Smooth muscle cell of the brain vasculature (primary cell): ENCODE measurements at places on chromosomes 16 and 17.
A peak's percentile ranks its signal among the peaks of the same experiment; 100 is the strongest.

DNA sequence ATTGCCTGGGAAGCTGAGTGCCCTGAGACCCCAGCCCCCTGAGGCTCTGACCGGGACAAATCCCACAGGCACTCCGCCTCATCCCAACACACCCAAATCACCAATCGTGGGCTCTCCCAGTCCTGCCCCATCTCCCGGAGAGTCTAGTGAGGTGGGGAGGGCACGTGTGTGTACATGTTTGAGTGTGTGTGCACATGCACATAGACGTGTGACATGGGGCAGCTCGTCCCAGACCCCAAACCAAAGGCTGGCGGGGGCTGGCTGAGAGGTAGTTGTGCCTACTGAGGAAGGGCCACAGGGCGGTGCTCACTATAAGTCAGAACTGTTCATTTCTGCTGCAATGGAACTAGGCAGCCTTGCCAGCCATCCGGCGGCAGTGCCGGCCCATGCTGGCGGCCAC, 8.6 kb downstream of the SNAI3 start:
- DNase-seq = no peak

DNA sequence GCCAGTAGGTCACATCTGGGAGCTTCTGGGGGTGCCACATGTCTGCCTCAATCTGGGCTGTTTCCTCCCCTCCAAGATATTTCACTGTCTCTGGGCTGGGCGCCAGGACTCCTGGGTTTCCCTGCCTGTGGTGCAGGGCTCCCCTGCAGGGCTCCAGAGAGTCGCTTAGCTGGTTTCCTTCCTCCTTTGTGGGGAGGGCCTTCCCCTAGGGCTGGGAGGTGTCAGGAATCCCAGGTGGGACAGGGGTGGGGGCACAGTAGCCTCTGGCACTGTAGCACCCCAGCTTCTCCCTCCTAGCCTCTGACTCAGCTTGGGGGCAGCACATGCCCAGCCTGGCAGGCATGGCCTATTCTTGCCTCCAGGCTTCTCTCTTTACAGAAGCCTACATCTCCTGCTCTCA, 2.6 kb downstream of the RARA start:
- DNase-seq = no peak

DNA sequence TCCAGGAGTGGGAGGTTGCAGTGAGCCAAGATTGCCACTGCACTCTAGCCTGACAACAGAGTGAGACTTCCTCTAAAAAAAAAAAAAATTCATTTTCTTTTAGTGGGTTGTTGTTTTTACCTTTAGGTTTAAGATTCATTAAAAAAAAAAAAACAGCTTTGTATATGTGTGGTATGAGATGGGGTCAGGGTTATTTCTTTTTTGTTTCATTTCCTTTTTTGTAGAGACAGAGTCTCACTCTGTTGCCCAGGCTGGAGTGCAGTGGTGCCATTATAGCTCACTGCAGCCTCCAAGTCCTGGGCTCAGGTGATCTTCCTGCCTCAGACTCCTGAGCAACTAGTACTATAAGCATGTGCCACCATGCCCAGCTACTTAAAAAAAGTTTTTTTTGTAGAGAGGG, 47.0 kb downstream of the BCAS3 start:
- no peak for DNase-seq

- no peak for DNase-seq
Observed at GRCh38 chr16:11806721-11807120, 9.7 kb upstream of the ZC3H7A start.

DNA sequence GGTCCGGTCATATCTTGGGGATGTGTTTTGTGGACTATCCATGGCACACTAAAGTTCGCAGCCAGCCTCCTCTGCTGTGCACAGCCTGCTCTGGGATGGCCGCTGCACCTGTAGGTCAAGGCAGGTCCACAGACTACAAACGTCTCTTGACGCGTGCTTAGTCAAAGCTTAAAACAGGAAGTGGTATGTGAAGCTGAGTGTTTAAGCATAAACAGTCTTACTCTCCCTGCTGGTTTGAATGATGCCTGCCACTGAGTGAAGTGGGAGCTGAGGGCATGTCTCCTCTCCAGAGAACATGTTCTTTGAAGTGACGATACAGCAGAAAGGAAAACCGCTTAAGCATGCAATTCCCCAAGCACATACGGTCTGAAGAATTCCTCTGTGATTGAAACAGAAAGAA, 365.6 kb downstream of the SLC39A11 start:
- no peak for DNase-seq

DNA sequence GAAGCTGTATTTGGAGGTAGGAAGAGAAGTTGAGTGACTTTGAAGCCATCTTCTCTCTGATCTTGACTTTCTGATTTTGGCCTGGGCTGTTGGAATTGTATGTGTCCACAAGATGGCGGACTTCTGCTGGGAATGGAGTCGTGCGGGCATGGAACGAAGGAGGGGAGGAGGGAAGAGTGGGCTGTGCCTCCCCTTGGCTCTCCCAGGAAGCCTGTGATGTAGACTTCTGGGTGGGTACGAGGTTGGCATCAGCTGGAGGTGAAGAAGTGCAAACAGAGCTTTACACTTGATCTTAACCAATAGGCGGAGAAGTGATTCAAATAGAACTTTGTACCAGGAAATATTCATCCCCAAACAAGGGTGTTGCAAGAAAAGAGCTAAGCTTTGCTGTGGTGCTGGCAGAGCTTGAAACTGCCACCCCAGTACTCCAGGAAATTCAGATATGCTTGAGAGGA, 7.4 kb upstream of the TMEM220 start:
- no peak for DNase-seq

- no peak for DNase-seq
Observed at GRCh38 chr17:47301831-47302230, 21.9 kb upstream of the EFCAB13 start.

DNA sequence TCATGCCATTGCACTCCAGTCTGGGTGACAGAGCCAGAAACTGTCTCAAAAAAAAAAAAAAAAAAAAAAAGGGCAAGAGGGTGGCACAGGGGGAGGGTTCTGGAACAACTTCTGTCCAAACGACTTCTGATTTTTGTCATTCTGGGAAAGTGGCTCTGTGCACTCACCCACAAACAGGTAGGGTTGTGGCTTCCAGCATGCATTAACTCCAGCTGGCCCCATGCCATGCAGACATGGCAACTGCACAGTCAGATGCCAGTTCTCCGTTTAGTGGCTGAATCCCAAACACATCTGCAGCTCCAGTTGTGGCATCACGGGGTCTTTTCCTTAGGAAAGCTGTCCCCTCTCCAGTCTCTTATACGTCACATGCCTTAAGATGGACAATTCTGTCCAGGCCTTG, 30.3 kb downstream of the B4GALNT2 start:
- DNase-seq = no peak

DNA sequence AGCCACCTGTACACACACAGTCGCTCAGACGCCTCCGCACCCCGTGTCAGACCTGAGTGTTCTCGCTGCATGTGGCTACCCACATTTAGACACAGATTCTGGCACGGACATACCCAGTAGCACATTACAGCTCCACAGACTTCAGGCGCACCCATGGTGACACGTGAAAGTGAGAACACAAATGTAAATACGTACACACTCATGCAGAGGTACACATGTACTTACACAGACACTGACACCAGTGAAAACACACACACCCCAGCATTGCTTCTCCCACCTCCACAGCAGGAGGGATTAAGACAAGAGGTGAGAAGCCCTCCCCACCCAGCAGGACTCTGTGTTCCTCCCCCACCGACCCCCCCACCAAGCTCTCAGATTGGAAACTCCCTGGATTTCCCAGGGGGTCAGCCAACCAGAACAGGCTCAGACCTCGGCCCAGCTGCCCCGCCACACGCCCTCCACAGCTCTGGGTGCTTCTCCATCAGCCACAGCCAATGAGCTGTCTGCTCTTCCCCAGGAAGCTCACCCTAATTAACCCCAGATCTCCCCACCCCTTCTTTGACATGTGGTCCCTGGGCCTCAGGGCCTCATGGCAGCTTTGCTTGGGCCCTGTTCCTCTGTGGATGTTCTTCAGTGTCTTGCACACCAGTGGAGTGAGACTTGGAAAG, 5.3 kb upstream of the FOXN1 start:
- DNase-seq = no peak

DNA sequence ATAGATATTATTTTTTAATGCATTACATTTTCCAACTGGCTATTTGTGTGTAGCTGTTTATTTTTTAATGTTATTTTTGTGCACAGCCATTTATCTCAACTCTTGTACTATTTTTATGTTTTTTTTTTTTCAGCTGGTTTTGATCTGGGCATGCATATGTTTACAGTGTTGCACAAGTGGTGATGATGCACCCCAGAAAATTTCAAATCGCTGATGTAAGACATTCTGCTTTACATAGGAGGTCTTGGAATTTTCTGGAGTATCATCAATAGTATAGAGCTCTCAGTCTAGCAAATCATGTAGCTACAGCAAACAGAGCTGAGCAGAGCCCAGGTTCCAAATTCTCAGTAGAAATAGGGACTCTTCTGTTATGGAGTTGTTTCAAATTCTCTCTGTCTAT, 30.2 kb downstream of the CACNG5 start:
- DNase-seq = no peak

DNA sequence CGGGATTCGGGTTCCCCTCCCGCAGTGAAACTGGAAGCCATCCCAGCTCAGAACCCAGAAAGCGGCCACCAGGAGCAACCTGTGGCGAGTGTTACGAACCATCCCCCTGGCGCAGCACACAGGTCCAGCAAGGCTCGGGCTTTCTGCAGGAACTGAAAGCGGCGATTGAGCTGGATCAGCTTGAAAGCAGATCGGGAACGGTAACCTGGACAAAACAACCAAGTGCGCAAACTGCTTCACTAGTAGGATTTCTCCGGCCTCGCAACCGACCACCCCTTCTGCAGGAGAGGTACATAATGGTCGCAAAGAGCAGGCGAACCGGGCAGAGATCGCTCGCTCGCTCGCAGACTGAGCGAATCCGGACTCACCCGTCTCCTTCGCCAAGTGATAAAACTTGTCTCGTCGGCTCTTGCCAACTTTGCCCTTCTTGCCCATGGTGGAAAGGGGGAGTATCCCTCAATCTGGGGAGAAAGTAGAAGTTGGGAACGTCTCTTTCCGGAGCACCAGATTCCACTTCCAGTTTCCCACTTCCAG, 696 bp upstream of the PSMC5 start:
- no peak for DNase-seq

GRCh38 chr17:62929320-62929719, 36.7 kb upstream of the TANC2 start:
- DNase-seq = no peak

- no peak for DNase-seq
Observed at GRCh38 chr17:77465358-77466041, 324.7 kb downstream of the SEC14L1 start.

DNA sequence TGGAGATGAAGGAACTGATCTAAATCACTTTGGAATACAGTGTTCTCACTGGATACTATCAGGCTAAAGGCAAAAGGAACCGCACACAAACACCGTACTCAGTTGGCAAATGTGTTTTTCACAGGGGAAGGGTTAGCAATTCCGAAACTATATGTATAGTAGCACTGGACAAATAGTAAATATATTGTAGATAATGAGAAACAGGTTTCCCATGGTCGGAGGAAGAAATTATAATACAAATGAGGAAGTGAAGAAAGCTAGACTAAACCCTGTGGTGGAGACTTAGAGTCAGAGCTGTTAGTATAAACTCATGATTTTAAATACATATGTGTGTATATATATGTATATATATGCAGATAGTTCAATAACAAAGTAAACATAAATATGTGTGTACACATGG, 414.1 kb upstream of the SALL1 start:
- DNase-seq = no peak

DNA sequence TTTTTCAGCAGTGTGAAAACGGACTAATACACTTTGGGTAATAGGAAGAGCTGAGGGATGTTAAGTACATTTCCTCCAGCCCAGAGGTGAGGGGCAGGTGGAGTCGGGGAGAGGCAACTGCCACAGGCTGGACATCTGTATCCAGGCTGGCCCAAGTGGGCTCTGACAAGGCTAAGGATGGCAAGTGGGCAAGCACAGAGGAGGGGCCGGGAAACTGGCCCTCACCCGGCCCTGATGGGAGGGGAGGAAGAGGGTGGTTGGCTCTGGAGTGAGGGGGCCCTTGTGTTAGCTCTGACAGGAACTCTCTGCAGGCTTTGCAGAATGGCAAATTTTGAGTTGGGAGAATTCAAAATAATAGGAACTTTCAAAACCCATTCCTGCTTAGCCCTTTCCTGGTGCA, 251.0 kb upstream of the TNRC6C start:
- no peak for DNase-seq

DNA sequence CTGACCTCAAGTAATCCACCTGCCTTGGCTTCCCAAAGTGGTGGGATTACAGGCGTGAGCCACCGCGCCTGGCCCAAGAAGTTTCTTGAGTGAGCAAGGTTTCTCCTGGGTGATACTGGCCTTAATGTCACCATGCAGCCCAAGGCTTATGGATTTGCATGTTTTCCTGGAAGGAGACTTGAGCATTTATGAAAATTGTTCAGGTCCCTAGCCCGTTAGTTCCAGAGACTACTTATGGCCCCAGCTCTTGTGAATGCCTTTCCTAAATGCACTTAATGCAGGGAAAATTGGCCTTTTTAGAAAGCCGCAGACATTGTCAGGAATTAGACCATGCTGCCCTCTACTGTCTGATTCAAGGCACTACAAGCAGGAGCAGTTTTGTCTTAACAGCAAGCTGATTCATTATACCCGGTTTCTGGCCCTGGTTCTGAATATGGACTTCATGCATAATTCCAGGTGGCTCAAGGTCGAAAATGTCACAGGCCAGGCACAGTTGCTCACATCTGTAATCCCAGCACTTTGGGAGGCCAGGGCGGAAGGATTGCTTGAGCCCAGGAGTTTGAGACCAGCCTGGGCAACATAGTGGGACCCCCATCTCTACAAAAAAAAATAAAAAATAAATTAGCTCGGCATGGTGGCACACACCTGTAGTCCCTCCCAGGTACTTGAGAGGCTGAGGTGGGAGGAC, 91.3 kb downstream of the SNX29 start:
- DNase-seq = peak; percentile 63

- no peak for DNase-seq
Observed at GRCh38 chr17:74408262-74408661, 23.6 kb upstream of the GPRC5C start.

GRCh38 chr17:8151641-8152111, 528 bp downstream of the PER1 start:
- no peak for DNase-seq

DNA sequence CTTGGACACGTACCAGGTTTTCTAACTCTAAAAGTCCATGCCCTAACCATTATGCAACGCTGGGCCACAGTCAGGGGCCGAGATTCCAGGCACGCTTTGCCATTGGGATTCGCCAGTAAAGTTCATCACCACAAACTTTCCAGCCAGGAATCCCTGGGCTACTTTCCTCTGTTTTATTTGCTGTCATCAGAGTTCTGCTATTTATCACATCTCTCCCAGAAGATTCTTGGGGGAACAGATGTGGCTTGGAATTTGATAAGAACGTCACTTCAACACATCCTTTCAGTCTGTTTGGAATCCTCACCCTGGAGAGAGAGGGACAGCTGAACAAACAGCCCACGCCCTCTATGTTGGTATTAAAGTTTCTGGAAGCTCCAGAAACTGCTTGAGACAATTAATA, 109.6 kb upstream of the CACNG3 start:
- DNase-seq = no peak

- DNase-seq = no peak
Observed at GRCh38 chr17:63362115-63362514, 84.0 kb downstream of the CYB561 start.
